ENCODE measurements at places on chromosomes 4 and X.

- DNase-seq = no peak
Observed at GRCh38 chrX:68180579-68180978, 252.7 kb downstream of the OPHN1 start.

DNA sequence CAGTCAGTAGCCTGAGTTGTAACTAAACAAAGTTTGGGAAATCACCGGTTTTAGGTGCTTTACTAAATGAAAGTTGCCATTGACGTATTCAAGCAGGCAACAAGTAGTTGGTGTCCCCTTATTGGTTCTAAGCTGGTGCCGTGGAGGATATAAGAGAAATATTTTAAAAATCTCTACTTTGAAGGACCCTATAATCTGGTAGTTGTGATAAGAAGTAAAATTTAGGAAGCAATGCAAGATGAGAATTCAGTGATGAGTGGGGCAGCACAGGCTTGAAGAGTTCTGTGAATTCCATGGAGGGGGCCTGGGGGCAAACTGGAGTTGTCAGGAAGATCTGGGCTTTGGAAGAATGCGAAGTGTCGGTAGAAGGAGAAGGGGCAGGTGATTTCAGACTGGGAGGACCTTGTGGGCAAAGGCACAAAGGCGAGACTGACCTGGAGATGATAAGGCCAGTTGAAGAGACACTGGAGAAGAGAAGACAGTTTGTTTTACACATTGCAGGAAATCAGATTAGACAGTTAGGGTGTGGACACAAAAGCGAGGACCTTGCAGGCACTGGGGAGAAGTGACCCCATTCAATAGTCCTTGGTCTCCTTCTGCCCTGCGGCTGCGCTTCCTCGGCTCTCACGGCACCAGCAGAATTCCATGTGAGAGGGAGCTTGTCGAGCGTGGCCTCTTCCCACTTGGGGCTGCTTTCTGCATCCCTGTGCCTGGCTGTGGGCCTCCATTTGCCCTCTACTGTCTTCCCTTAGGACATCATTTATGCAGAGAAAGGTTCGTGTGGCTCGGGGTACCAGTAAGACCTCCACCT, 1.3 kb downstream of the RHOH start:
- DNase-seq = peak; percentile 71

- DNase-seq = no peak
Observed at GRCh38 chrX:110132450-110133114, 129.7 kb downstream of the TMEM164 start.

DNA sequence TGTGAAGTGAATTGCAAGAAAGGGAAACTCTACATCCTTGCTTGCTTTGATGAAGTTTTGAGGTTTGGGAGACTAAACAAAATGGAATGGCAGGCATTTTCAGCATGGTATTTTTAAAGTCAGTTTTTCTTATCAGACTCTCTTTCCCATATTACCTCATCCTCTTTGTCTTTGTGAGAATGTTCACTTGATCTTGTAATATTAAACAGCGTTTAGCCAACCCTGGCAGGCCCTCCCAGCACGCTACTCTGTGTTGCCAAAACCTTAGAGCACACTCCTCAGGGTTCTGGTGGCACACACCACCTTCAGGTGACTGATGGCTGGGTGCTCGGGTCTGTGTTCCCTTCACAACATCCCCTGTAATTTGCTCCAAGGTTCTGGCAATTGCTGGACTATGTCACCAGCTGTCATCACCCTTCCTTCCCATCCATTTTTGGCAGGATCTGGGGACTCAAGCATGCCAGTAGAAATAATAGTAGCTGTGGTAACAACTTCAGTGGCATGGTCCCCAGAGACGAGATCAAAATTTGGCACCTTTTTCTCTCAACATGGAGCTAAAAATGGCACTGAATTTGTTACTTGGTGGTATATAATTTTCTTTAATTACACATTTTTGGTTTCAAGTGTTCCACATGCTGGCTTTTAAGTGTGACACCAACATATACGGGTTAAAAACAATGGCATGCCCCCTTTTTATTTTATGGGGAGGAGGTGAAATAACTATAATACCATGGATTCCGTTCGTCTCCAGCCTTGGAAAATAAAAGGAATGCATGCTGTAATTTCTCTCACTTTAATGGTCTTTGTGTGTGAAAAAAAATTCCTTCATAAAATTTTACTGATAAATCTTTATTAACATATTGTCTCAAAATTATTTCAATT, 273.1 kb downstream of the DCTD start:
- DNase-seq = no peak

GRCh38 chrX:97401586-97402136, 518.0 kb downstream of the RPA4 start:
- DNase-seq = no peak

GRCh38 chrX:13433298-13433605, 113.4 kb upstream of the ATXN3L start:
- DNase-seq = no peak

GRCh38 chrX:46913667-46914066, 1.4 kb downstream of the JADE3 start:
- peak; percentile 24 for DNase-seq

DNA sequence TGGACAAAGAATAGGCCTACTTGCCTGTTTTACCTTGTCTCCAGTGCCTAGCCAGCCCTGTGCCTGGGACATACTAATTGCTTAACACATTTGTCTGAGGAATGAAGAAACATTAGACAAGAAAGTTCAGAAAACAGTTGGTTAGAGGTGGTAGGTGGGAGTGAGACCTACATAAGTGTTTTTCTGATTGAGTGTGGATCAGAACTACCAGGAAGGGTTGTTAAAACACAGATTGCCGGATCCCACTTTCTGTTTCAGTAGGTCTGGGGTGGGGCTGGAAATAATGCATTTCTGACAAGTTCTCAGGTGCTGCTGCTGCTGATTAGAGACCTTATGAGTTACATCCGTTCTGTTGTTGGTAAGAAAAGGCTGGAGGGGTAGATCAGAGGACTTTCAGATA, 5.7 kb upstream of the JADE1 start:
- no peak for DNase-seq

DNA sequence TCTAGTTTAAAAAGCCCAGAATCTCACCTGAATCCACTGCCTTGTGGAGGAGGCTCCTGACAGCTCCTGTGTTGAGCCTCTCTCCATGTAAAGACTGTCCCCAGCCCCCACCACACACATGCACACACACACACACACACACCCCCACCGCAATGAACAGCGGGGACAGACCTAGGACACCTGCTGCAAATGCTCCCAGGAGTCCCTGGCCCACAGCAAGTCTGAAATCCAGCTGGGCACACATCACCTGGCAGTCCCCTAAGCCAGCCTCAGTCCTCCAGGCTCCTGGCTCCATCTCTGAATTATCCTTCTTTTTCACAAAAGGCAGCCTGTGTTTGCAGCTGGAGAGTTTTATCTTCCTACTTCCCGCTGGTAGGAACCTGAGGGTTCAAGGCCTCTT, 6.6 kb upstream of the FAM53A start:
- no peak for DNase-seq

DNA sequence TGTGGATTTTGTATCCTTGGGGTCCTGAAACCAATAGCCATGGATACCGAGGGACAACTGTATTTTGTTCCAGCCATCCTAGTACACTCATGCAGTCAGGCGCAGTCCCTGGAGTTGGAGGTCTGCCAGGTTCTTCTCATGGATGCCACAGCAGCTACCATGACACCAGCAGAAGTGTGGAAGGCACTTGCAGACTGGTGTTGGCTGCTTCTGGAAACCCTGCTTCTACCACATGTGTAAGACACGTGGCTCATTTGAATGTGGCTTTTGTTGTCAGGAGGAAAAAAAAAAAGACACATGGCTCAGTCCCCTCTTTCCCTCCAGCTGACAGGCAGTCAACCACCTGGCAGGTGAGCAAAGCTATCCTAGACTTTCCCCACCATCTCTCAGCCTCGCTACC, 19.4 kb downstream of the DRD5 start:
- DNase-seq = no peak

DNA sequence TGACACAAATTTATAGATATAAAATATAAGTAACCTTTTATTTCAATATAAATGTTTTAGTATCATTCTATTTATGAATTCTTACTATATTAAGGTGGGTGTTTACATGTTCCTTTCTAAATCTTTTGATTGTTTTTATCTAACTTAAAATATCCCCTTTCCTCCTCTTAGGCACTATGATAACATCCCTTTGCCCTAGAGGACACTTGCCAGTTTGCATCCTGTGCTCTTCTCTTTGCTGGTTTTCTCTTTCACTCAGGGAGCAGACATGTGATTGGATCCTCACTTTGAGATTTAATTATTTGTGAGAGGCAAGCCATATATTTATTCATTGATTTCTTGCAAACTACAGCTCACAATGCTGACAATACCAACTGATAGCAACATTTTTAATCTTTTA, 16.2 kb downstream of the LRIT3 start:
- DNase-seq = no peak

- DNase-seq = no peak
Observed at GRCh38 chr4:17066972-17067371, 168.5 kb upstream of the LDB2 start.

- no peak for DNase-seq
Observed at GRCh38 chr4:152843481-152844090, 63.8 kb downstream of the ARFIP1 start.

DNA sequence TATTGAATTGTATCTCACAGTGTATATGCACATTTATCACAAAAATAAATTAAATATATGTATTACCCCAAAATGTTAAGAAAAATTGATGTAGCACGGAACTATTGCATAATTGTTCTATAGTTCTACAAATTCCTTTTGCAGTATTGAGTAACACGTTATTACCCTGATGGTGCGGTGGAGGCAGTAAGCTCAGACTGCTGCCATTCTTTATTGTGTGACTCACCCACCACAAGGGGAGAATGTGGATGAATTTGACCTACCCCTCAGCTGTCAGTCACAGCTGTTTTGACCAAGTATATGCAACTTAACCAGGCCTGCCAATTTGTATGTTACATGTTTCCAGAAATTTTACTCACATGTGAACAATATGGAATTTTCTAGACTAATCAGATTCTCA, 506.6 kb downstream of the SH3BGRL start:
- DNase-seq = no peak

GRCh38 chrX:17635231-17635630, 102.1 kb upstream of the SCML1 start:
- peak; percentile 94 for DNase-seq

- no peak for DNase-seq
Observed at GRCh38 chrX:16300831-16301230, 133.6 kb downstream of the MAGEB17 start.

DNA sequence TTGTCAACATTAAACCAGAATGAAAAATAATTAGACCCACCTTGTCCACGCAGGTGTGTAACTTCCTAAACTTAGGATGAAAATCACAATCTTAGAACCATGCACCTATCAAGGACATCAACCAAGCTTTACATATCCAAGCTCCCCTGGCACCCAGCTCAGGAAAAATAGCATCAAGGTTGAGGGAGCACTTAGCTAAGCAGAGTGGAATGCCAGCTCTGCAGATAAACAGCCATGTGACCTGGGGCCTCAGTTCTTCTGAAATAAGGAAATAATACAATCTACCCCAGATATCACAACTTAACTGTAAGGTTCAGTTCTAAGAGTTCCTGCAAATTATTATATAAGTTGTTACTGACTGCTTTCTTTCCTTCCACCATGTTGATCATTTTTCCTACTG, 64.7 kb downstream of the DHX15 start:
- DNase-seq = no peak

DNA sequence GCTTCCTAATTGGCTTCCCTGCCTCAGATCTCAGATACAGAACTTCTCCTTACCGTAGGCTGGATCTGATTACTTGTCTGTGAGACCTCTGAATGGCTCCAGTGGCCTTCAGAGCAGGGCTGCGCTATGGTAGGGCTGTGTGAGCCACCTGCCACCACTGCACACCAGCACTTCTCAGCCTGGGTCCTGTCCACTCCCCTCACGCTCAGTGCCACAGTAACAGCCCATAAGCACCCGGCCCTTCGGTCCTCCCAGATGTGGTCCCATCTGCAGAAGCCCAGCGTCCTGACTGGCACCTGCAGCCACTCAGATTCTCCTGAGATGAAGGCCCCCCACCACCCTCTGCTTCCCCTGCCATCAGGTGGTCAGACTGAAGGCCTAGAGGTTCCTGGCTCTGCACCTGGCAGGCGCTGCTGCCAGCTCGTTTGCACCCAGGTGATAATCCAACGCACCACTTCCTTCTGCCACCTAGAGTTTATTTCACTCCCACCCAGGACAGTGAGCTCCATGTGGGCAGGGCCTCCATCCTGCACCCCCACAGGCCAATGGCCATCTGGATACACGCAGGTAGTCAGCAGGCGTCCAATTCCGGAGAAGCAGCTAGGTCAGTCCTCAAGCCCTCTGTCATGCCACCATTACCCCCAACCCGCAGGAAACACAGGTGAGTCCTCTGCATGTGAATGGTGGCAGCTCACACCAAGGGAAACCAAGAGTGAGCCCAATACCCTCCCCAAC, 5.4 kb downstream of the WDR1 start:
- no peak for DNase-seq

DNA sequence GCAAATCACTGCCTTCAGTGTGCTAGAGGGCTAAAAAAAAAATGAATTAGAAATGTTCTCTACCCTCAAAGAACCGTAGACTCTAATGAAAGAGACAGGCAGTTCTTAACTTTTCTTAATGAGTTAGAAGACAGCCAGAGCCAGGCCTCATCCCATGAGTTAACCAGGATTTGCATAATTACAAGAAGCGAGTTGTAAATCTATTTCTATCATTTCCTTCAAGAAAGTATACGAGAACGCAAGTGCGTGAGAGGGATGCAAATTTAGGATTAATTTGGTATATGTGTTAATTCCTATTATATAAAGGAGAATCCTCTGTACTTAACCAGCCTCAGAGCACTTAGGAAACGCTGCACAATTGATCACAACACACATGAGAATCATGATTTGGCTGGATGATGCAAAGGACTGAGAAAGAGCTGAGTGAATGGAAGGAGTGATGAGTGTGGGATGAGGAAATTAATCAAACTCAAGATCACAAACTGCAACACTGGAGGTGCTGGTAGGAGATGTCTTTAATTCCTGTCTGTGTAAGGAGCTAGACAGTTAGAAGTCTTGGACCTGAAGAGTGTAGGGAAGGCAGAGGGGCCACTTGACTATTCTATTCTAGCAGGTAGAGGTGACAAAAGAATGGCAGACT, 157.2 kb downstream of the ATP10D start:
- DNase-seq = no peak

DNA sequence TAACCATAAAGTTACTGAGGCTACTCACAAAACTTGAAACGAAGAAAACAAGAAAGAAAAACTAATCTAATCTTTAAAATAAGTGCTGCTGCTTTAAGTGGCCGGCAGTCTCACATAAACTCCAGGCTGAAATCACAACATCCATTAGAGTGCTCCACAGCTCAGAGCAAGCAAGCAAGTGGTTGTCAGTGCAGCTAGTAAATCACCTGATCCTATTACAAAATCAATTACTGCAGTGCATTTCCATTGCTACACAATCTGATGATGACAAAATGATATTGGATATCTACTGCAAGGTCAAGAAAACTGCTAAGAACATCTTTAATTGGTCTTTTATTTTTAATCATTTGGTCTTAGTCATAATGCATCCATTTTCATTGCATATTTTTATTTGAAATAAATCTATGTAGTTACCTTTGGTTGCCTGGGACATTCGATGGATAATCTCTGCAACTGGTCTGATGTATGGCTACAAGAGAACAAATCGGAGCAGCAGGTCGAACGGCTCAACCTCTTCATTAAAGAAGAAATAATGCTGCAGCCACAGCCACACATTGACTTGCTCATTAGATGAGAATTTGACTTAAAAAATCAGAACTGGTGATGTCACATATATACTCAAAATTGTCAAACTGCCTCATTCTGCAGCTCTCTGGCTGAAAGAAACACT, 87.7 kb downstream of the FBXW7 start:
- no peak for DNase-seq

- DNase-seq = no peak
Observed at GRCh38 chrX:10856797-10857196, 236.4 kb upstream of the MID1 start.

GRCh38 chr4:186500721-186501304, 54.6 kb downstream of the MTNR1A start:
- no peak for DNase-seq
